Left hindlimb (tissue), 1 donor: ENCODE measurements at places on chromosomes 12 and 14.

DNA sequence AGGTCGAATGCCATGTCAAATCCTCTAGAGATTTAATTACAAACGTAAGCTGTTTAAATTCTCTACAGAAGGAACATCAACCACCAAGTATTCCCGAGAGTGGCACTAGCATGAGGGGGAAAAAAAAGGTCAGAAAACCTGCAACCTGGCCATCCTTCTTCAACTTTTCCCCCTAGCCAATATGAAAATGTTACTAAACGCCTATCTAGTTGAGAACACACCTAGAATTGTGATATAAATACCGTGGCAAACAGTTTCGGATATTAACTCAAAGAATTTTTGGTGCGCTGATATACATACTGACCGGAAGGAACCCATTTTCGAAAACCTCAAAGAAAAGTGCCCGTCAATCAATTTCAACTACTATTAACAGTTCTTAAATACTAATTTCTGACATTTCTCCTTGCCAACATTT lies 1.8 kb downstream of the HNRNPC start:
- no peak for DNase-seq

GRCh38 chr12:14716848-14717444 lies 20.5 kb upstream of the GUCY2C start:
- DNase-seq: no peak

GRCh38 chr12:66020481-66020880 lies 110.1 kb downstream of the LLPH start:
- no peak for DNase-seq

- no peak for DNase-seq
Measured at GRCh38 chr12:98819821-98820404, 174.8 kb downstream of the APAF1 start.

DNA sequence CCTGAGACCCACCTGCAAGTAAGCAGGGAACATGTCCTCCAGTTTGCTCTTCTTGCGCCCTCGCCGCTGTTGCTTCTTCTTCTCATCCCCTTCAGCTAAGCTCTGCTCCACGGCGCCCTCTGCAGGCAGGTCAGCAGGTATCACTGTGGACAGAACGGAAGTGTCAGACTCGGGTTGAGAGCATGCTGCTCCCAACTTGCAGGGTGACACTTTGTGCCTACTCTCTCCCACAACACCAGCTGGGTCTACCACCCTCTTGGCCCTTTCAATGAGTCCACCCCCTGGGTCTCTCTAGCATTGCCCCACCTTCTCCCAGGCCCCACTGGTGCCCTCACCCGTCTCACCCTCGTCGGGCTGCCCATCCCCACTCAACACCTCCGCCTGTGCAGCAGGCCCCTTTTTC lies 16.7 kb downstream of the KMT2D start:
- DNase-seq: no peak
